Stimulated activated memory B cell treated with anti-CD40 and anti-IgM and Interleukin-4, amounts not matched to agents 10 μg/mL and 1 μg/mL and 100 μg/mL, for 72 hours (primary cell): ENCODE measurements at places on chromosomes 4 and X.

- H3K36me3 ChIP-seq = no peaks in the 10 kb centered on the region
- H3K27me3 ChIP-seq = no peaks in the 10 kb centered on the region
- no peak for ATAC-seq
- H3K4me1 ChIP-seq = no peaks in the 10 kb centered on the region
Observed at GRCh38 chr4:45147866-45148265, 421.5 kb upstream of the GNPDA2 start.

DNA sequence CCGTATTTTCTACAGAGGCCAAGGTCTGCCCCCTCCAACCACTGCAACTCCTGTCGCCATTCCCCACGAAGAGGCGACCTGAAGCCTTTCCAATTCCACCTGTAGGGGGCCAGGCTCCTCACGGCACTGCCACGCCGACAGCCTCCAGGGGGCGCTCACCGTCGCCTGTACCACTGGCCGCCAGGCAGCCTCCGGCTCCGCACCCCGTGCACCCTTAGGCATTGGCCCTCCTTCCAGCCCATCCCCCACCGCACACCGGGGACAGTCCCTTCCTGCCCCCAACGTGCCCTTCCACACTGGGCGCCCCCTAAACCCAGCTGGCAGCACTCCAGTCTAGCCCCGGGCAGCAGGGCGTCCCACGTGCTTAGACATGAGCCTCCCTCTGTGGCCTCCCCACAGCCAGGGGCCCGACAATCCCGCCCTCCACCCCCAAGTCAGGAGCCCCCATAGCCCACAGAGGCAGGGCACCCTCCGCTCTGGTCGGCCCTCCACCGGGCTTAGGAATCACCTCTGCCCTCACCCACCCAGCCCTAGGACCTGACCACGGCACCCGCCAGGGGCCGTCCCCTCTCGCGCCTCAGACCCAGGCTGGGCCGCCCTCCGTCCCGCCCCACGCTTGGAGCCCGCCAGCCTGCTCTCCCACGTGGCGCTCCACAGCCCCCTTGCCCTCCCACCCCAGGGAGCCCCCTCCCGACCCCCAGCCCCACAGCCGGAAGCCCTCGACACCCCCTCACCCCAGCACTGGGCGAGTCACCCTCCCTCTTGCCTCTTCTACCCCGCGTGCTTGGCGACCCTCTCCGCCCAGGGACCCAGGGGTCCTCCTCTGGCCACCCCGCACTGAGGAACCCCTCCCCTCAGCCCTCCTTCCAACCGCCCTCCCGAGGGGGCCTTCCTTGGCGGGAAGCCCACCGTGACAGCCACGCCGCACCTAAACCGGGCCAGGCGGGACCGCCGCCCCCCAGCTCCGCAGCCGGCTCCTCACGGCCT is 711 bp downstream of the PNMA6E start:
- no peaks in the 10 kb centered on the region for H3K27me3 ChIP-seq
- no peaks in the 10 kb centered on the region for H3K36me3 ChIP-seq
- no peak overlapping the region for H3K27ac ChIP-seq
- H3K4me3 ChIP-seq = peak overlapping the region; percentile 7
- ATAC-seq = peak; percentile 57
- H3K4me1 ChIP-seq = no peaks in the 10 kb centered on the region

GRCh38 chr4:169252339-169253112 is 18.2 kb downstream of the SH3RF1 start:
- no peak overlapping the region for H3K4me3 ChIP-seq
- no peaks in the 10 kb centered on the region for H3K4me1 ChIP-seq
- no peak overlapping the region for H3K27ac ChIP-seq
- no peak for ATAC-seq
- peaks cover 4% of the 10 kb centered on the region for H3K36me3 ChIP-seq
- no peaks in the 10 kb centered on the region for H3K27me3 ChIP-seq

- no peaks in the 10 kb centered on the region for H3K36me3 ChIP-seq
- no peak overlapping the region for H3K27ac ChIP-seq
- no peak overlapping the region for H3K4me3 ChIP-seq
- ATAC-seq = no peak
- no peaks in the 10 kb centered on the region for H3K4me1 ChIP-seq
- H3K27me3 ChIP-seq = no peaks in the 10 kb centered on the region
Observed at GRCh38 chrX:35017284-35017683, 74.7 kb downstream of the FAM47B start.

GRCh38 chr4:82423245-82424054 is 6.8 kb downstream of the HNRNPDL start:
- H3K27me3 ChIP-seq = peaks cover 1% of the 10 kb centered on the region
- no peak overlapping the region for H3K4me3 ChIP-seq
- H3K4me1 ChIP-seq = peaks cover 37% of the 10 kb centered on the region
- H3K36me3 ChIP-seq = peaks cover 50% of the 10 kb centered on the region
- no peak for ATAC-seq
- no peak overlapping the region for H3K27ac ChIP-seq

GRCh38 chr4:73660808-73661207 is 40.6 kb upstream of the RASSF6 start:
- no peak for ATAC-seq
- no peak overlapping the region for H3K4me3 ChIP-seq
- H3K4me1 ChIP-seq = no peaks in the 10 kb centered on the region
- H3K36me3 ChIP-seq = no peaks in the 10 kb centered on the region
- H3K27ac ChIP-seq = no peak overlapping the region

GRCh38 chrX:17679820-17680219 is 57.5 kb upstream of the SCML1 start:
- no peak overlapping the region for H3K27ac ChIP-seq
- H3K36me3 ChIP-seq = no peaks in the 10 kb centered on the region
- ATAC-seq = no peak

DNA sequence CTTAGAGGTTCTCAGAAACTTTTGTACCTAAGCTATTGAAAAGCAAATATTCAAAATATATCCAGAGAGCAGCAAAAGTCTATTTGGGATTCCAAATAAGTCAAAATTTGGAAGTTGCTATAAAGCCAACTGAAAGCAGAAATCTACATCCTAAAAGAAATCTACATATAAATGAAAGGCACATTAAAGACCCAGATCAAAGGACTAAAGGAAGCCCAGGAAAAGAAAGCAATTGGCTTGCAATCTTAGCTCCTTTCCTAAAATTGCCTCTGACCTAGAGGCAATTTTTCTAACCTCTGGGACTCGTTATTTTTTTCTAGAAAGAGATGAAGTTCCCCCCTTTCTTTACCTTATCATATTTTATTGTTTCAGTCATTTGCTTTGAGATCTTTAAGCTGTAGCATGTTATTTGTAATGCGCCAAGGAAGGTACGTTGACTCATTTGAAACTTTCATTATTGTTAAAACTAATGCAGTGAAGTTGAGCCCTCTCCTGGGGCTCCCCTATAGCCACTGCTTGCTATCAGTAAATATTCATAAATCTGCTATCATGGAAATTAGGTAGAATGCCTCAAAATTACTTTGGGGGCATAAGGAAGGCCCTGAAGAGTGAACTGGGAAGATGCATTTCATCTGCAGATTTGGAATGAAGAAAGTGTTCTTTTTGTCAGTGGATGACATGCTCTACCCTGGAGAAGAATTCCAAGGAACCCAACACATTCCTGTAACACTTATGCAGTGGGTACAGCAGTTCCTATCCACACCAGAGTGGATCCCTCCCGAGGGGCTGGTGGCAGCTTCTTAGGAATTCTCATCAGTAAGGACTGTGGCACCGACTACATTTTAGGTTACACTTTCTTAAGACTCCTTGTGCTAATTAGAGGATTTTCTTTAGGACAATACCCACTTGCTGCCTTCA is 177.8 kb upstream of the IGFBP7 start:
- no peak overlapping the region for H3K27ac ChIP-seq
- H3K27me3 ChIP-seq = no peaks in the 10 kb centered on the region
- no peaks in the 10 kb centered on the region for H3K4me1 ChIP-seq
- H3K4me3 ChIP-seq = no peak overlapping the region

GRCh38 chrX:10172877-10173276 is 16.1 kb downstream of the CLCN4 start:
- peaks cover 11% of the 10 kb centered on the region for H3K4me1 ChIP-seq
- no peak overlapping the region for H3K27ac ChIP-seq
- H3K36me3 ChIP-seq = peaks cover 23% of the 10 kb centered on the region
- ATAC-seq = no peak

DNA sequence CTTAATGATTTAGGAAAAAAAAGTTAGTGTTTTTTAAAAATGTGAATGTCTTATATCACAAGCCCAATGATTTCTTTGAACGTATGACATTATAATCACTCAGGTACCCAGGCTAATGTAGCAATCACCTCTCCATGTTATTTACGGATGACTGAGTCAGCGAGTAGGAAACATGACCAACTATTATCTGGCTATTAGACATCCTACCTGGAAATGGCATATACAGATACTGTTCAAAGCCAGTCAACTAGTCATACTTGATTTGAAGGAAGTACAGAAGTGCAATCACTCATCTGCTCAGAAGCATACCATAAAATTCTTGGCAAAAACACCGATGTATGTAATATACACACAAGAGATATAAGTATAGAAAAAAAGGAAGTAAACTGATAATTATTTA is 732.5 kb downstream of the ARAP2 start:
- ATAC-seq = no peak
- no peaks in the 10 kb centered on the region for H3K27me3 ChIP-seq
- H3K4me1 ChIP-seq = no peaks in the 10 kb centered on the region
- no peak overlapping the region for H3K4me3 ChIP-seq

GRCh38 chrX:134632355-134632754 is 25.9 kb downstream of the PLAC1 start:
- H3K4me3 ChIP-seq = no peak overlapping the region
- no peak for ATAC-seq
- no peaks in the 10 kb centered on the region for H3K27me3 ChIP-seq
- H3K4me1 ChIP-seq = no peaks in the 10 kb centered on the region

- H3K4me3 ChIP-seq = peak overlapping the region; percentile 71
- no peaks in the 10 kb centered on the region for H3K27me3 ChIP-seq
- peak; percentile 76 for ATAC-seq
- H3K36me3 ChIP-seq = no peaks in the 10 kb centered on the region
Observed at GRCh38 chr4:86014599-86014998, 345.3 kb downstream of the MAPK10 start.

DNA sequence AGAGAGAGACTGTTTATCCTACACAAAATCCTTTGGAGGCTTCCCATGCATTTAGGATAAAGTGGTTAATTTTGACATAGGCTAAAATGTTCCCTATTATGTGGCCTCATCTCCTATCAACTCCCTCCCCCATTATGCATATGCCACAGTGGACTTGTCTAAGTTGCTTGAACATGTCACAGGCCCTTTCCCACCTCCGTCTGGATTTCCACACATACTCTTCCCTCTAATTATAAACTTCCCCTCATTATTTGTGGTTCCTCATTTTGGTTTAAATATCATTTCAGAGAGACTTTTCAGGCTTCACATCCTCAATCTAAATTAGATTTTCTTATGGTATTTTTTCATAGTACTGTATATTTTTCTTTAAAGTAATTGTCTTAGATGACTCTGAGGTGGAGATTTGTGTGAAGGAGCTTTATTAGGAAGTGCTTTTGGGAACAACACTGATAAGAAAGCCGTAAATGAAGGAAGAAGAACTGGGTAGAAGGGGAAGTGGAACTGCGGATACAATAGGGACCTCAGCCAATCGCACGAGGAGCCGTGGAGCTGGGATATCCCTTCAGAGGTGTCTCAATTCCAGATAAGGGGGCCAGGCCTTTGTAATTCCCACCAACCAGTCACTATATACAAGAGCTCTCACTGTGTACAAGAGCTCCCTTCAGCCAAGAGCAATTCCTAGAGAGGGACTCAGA is 7.9 kb downstream of the C4orf17 start:
- no peaks in the 10 kb centered on the region for H3K4me1 ChIP-seq
- no peak overlapping the region for H3K27ac ChIP-seq
- no peak overlapping the region for H3K4me3 ChIP-seq
- H3K27me3 ChIP-seq = peaks cover 9% of the 10 kb centered on the region
- peak; percentile 21 for ATAC-seq

GRCh38 chr4:89755220-89755619 is 81.7 kb downstream of the SNCA start:
- no peak overlapping the region for H3K4me3 ChIP-seq
- H3K27ac ChIP-seq = no peak overlapping the region
- no peaks in the 10 kb centered on the region for H3K36me3 ChIP-seq
- no peak for ATAC-seq

GRCh38 chr4:20327808-20328207 is 76.1 kb downstream of the SLIT2 start:
- H3K27ac ChIP-seq = no peak overlapping the region

DNA sequence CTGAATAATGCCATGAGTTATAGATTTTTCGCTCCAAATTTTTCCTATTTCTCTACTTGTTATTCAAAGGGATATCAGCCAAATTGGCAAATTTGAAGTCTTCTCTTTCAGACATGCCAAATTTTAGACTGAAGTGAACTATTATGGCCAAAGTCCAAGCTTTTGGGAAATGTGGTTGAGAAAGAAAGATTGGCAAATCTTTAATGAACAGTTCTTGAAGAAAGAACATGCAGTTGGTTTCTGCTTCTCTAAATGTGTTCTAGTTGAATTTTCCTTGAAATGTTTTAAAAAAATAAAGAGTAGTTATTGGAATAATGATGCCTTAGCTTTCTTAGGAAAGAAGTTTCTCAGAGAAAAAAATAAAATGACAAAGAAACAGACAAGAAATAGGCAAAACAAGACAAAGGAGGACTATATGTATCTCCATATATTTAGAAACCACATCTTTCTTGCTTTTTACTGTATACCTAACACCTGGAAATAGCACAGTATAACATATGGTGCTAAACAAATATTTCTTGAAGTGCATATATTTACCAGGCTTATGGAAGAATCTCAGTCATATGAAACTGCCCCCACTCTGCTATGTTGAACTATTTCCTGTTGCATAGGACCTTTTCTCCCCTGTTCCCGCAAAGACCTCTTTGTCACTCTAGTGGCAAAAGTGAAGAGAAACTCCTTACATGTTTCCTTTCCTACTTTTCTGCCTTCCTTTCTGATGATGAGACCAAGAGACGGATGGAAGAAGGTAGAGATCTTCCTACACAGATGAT is 250.0 kb downstream of the ARHGAP24 start:
- peak overlapping the region; percentile 89 for H3K27ac ChIP-seq
- ATAC-seq = peak; percentile 25
- peaks cover 29% of the 10 kb centered on the region for H3K36me3 ChIP-seq
- no peak overlapping the region for H3K4me3 ChIP-seq
- H3K4me1 ChIP-seq = peaks cover 48% of the 10 kb centered on the region

- no peak overlapping the region for H3K27ac ChIP-seq
- no peaks in the 10 kb centered on the region for H3K27me3 ChIP-seq
- no peaks in the 10 kb centered on the region for H3K4me1 ChIP-seq
- H3K4me3 ChIP-seq = no peak overlapping the region
- no peak for ATAC-seq
Observed at GRCh38 chr4:128371876-128372275, 84.3 kb upstream of the PGRMC2 start.

GRCh38 chr4:77815636-77816035 is 3.5 kb downstream of the CNOT6L start:
- H3K27me3 ChIP-seq = no peaks in the 10 kb centered on the region
- H3K36me3 ChIP-seq = peaks cover 16% of the 10 kb centered on the region
- peaks cover 58% of the 10 kb centered on the region for H3K4me1 ChIP-seq
- no peak overlapping the region for H3K27ac ChIP-seq
